ENCODE measurements at places on chromosomes 11 and 22.

GRCh38 chr11:128720522-128720985 is 26.7 kb downstream of the FLI1 start:
- no peak for DNase-seq

- no peak for DNase-seq
These were observed 304.8 kb upstream of the SORL1-AS1 start for GRCh38 chr11:121757480-121758125.

DNA sequence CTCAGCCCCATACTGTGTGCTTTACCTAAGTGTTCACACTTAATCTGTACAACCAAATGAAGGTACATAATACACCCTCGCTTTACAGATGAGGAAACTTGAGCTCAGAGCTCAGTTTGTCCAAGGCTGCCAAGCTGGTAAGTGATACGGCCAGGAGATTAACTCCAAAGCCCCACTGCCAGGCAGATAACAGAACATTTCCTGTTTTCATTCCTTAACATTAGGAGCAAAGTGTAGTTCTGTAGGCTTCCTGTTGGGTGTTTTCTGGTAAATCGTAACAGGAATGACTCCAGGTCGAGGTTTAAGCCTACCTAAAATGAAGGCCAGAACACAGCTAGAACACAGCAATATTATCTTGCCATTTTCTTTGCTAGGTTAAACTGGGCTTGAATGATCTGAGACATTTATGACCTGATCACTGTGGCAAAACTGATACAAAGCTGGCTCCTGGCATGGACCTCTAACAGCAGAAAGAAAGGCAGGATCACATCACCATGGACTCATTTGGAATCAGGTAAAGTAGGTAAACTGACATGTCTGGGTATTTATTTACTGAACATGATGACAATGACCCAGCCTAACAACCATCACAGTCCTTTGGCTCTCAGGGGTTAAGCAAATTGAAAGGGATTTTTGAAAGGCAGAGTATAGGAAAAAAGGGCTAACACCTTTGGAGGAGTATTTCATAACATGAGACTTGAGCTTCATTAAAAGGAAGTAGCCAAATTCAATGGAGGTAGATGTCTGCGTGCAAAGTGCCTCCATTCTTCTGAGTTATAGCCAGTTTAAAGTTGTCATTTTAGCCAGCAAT is 3.9 kb upstream of the NUP50 start:
- no peak for DNase-seq

DNA sequence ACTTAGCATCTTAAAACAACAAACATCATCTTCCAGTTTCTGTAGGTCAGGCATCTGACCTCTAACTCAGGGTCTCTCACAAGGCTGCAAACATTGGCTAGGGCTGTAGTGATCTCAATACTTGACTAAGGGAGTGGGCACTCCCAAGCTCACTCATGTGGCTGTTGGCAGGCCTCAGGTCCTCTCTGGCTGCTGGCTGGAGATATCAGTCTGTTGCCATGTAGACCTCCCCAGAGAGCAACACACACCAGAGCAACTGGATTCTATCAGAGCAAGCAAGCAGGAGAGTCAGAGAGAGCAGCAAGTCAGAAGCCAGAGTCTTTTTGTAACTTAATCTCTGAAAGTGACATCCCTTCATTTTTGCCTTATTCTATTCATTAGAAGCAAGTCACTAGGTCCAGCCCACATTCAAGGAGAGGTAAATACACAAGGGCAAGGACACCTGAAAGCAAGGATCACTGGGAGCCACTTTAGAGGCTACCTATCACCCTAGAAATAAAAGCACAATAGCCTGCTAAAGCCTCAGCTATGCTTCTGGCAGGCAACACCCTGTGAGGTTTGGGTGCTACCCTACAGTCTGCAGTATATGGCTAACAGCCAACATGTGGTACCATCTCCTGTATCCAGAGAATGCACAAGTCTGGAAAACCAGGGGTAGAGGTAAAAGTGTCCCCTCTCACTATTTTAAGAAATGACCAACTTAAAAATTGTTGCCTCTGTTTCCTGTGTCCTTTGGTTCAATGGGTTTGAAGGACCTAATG is 33.5 kb upstream of the CD44 start:
- no peak for DNase-seq

DNA sequence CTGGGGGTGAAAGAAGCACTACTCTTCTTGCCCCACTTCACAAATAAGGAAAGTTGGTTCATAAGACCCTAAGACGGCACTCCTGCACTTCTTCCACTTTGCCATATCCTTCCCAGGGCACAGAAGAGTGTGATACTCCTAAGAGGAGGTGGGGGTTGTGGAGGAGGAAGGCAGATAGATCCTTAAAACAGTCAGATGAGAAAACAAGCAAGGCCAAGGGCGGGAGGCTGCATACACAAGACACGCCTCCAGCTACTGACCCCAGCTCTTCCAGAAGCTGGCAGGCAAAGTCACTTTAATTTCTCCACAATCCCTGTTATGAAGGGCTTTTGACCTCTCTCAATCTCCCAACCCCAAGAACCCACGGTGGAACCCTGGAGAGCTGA is 1.6 kb upstream of the CHRM4 start:
- no peak for DNase-seq

- no peak for DNase-seq
These were observed 14.5 kb downstream of the ACP2 start for GRCh38 chr11:47233989-47234668.

- DNase-seq, result no peak
These were observed 75.0 kb downstream of the CTTN start for GRCh38 chr11:70473186-70473872.

- DNase-seq, result no peak
These were observed 505.3 kb downstream of the SOX6 start for GRCh38 chr11:15851051-15851498.

- no peak for DNase-seq
These were observed 2.5 kb downstream of the RAC2 start for GRCh38 chr22:37241351-37242142.

- DNase-seq, result no peak
These were observed 21.3 kb downstream of the TBC1D22A start for GRCh38 chr22:46783721-46784120.

GRCh38 chr22:23500508-23501260 is 79.4 kb downstream of the IGLL1 start:
- DNase-seq, result no peak

DNA sequence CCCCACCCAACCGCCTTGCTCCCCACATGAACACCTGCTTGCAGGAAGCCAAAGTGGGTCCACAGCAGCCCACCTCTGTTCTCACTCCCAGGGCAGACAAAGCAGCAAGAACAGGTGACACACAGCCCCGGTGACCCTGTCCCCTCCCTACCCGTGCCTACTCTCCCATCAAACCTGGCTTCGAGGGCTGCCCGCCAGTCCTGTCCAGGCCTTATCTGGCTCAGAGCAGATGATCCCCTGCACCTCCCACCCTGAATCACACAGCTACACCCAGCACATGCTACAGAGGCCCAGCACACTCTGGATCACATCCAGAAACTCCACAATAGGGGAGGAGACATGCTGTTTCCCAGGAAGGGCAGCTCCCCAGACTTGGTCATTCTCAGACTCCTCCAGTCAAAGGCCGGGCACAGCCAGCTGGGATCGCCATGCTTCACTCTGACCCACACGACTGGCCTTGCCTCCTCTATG is 6.2 kb upstream of the RGL4 start:
- DNase-seq, result no peak

All from activated T-cell treated with anti-CD3 and anti-CD28 coated beads for 4 hours (primary cell).